Activated T-cell treated with anti-CD3 and anti-CD28 coated beads, Interleukin-2, amount 50 U/mL, for 72 hours (primary cell): ENCODE measurements at places on chromosomes 3 and 15. TPM values are rescaled to one million over a fixed set of nuclear protein-coding genes. Genes with fewer than 3 reads are reported as not detected.

DNA sequence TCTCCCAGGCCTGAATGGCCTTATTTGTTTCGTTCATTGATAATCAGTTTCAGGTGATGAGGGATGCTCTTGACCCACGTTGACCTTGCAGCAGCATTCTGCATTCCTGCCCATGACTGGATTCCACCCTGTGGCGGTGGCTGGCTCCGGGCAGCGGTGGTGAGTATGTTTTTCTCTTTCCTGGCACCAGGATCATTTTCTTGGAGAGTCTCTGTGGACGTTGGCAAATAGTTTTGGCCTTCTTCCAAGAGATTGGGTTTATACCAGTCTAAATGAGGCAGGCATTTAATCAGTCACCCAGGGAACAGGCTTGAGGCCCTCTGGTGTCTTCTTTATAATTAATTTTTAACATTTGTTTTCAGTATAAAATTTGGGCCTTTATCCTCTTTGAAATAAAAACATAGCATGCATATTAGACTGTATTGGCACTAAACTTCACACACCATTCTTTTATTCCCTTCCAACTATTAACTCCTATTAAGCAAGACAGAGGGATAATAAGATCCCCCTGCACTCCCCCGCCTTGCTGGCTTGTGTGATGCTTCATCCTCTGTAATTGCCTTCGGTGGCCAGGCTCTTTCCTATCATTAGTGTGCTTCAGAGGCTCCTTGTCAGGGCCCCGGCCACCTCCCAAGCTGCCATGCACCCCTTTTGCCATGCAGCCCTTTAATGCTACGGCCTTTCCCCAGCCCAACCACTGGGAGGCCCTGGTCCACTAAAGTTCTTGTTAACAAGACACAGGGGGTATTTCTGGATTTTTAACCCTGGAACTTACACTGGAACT lies 176.2 kb upstream of the TOPAZ1 start:
- no peak for DNase-seq

DNA sequence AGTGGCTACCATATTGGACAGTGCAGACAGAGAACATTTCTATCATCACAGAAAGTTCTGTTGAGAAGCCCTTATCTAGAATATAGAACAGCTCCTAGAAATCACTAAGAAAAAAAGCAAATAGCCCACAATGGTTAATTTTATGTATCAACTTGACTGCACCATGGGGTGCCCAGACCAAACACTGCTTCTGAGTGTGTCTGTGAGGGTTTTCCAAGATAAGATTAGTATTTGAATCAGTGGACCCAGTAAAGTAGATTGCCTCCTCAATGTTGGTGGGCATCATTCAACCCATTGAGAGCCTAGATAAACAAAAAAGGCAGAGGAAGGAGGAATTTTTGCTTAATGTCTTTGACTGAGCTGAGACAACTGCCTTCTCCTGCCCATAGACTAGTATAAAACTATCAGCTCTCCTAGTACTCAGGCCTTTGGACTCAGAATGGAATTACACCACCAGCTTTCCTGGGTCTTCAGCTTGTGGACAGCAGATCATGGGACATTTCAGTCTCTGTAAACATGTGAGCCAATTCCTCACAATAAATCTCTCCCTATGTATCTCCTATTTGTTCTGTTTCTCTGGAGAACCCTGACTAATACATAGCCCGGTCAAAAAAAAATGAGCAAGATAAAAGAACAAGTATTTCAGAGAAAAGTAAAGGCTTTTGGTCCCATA lies 55.9 kb upstream of the OXTR start:
- DNase-seq = no peak

Gene CADM2
- not detected for total RNA-seq

DNA sequence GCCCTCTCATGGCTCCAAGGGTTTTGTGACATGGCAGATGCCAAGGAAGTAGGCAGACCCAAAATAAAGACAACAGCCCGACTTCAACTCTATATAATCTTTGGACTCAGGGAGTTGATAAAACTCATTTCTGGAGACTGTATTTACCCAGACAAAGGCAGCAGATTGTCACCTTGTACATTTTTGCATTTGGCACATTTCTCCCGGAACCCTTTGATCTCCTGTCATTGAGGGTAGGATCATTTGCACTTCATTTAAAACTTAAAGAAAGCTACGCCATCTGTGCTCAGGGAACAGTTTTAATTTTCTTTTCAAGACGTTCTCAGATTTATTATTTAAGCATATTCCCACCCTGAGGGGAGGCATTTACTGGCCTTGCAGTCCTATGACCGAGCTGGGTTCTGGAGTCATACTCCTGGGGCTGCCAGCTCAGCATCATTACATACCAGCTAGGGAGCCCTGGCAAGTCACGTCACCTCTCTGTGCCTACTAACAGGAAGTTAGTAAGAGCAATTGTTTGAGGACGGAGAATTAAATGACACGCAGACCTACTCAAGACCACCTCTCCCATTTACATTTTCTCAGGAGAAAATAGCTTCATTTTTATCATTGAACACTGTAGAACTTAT lies 5.9 kb downstream of the CDCP1 start:
- DNase-seq = no peak

- DNase-seq = no peak
Measured at GRCh38 chr3:13613343-13614190, 64.6 kb downstream of the FBLN2 start.

DNA sequence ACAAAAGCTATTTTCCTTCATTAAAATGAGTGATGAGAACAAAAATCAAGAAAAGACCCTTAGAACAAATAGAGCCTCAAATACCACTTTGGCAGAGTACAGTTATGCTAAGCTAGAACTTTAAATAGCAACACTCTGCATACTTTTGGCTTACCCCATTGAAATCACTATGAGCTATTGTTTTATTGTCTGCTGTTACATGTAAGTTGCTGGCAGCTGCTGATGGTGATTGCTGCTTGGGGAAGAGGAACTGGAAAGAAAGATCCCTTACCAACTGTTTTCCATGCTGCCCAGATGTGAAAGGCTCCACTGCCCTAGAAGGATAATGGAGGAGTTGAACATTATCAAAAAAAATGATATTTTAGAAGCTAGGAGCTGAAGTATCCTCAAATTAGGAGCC lies 135.4 kb downstream of the SYNPR start:
- no peak for DNase-seq

Gene IMPDH2
- 562 TPM for total RNA-seq

Gene PLSCR5
- total RNA-seq = not detected

DNA sequence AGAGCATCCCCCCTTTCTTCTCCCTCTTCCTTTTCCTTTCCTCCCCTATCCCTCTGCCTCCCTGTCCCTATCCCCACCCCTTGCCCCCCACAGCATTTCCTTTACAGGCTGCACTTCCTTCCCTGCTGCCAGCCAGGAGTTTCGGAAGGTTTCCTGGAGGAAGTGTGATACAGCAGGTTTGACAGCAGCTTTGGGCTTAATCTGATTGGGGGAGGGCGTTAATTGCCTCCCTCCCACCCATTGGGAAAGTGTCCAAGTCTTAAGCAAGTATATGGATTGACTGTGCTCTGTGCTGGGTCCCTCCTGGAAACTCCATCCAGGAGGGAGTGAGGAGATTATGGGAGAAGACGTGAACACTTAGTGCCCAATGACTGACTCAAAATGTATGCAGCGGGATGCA lies 1.8 kb downstream of the SCAMP5 start:
- DNase-seq = no peak

- no peak for DNase-seq
Measured at GRCh38 chr15:57436961-57437360, 60.7 kb downstream of the CGNL1 start.

Gene PEX5L
- total RNA-seq = 0.23 TPM

DNA sequence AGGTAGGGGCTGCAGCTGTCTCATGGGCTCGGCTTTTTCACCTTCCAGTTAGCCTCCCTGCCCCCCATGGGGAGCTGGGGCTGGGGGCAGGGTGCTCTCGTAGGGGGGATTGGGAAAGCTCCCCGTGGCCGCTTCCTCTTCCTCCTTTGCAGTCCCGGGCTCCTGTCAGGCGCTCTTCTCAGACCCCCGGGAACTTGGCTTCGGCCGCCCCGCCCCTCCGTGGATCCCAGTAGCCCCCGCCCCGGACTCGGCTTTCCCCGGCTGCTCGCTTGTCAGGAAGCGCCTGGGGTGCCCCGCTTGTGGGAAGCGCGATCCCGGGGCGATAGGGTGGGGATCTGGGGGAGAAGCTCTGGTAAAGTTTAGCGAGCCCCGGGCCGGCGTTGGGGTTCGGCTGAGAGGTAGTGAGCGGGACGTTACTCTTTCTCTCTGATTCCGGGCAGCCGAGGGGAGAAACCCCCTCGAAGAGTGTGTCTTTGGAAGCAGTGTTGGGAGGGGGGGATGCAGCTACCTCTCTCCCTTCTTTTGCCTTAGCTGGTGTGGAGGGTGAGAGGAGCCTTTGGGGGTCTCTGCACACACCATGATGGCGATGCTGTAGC lies 611 bp downstream of the PIAS1 start:
- peak; percentile 51 for DNase-seq

GRCh38 chr15:39587096-39587721 lies 6.3 kb downstream of the THBS1 start:
- no peak for DNase-seq

DNA sequence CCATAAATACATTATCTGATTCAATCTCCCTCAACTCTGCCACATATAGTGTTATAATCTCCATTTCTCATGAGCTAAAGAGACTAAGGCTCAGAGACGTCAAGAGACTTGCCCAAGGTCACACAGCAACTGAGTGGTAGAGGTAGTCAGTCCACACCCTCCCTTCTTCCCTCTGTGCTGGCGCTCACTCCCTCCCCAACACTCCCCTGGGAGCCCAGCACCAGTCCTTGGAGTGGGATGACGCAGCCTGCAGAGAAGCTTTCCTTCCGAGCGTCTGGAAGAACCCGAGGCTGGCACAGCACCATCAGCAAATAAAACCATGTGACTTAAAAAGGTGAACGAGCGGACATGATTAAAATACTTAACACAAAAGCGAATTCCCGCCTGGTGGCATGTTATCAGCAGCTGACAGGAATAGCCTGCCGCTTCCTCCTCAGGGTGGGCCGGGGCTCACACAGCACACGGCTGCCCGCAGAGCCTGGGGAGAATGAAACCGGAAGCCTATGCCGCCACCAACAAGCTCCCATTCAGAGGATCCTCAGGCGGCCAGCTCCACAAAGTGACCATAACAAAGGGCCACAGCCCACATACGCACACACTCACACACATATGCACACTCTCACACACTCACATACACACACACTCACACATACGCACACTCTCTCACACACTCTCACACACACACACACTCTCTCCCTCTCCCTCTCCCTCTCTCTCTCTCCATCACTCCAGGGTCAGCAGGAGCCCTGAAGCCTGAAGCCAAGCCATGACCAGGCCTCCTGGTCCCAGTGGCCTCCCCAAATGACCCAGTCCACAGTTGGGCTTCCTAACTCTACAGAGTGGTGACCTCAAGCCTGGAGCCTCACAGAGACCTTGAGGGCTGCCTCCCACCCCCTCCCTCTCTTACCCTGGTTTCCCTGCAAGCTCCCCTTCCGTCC lies 120.5 kb downstream of the XXYLT1 start:
- peak; percentile 51 for DNase-seq

DNA sequence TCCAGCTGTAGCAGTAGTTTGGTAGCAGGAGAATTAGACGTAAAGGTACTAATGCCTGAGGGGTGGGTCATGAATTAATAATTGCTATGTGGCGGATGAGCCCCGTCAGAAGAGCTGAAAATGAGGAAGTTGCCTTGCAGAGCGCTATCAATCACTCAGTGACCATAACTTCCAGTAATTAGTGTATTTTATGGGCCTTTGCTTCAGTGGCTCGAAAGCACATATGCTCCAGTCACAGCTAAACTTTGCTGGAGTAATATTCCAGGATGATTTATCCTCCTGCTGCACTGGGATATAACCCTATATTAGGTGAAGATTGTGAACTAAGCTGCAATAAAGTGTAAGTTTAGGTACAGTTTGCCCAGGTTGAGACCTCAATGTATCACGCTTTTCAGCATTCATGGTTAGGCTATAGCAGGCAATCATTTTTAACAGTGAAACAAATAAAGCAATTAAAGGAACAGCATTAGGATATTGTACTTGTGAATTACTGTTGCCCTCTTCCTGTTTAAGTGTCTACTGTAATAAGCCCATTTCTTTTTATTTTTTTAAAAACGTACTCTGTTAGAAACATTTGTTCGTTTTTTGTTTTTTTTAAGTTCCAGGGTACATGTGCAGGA lies 104.6 kb upstream of the SKOR1 start:
- no peak for DNase-seq

Gene SLC35A5
- 24.8 TPM for total RNA-seq

GRCh38 chr3:140922634-140923033 lies 19.0 kb upstream of the SLC25A36 start:
- DNase-seq = no peak

Gene PCLAF
- total RNA-seq = 77.7 TPM

Gene SLC2A2
- total RNA-seq = not detected

DNA sequence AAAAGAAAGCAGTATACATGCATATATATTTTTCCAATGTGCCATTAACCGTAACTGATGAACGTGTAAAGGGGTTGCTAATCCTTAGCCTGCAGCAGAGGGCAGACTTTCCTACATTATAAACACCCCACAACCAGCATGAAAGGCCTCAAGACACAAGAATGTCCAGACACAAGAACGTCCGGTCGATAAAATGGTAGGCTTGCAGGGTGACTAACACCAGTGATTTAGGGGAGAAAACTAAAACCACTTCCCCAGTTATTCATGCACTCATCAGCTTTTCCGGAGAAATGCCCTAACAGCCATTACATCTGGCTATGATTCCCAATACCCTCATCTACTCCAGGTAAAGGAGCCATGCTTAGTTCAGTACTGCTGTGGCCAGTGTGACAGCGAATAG lies 57.4 kb downstream of the LRTM1 start:
- no peak for DNase-seq

GRCh38 chr3:11145888-11146287 lies 8.4 kb upstream of the HRH1 start:
- DNase-seq = no peak

- DNase-seq = no peak
Measured at GRCh38 chr3:133113927-133114597, 75.9 kb downstream of the TMEM108 start.

GRCh38 chr15:70097063-70097320 lies 725 bp downstream of the TLE3 start:
- no peak for DNase-seq

DNA sequence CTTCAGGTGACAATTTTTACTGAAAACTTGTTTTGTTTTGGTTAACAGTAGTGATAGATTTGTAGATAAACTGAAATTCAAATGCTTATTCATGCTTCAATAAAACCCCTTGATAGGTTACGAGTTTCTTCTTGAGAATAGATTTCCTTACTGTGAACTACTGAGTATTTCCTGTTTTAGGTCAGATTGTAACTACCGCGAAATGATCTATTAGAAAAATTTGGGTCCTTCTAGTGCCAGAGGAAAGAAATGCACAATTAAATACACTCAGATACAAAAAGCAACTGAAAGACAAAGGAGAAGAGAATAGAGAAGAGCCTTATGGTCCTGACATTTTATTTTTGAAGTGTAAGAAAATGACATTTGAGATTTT lies 251.7 kb upstream of the TBL1XR1 start:
- DNase-seq = no peak

Gene GOLGA8S
- 0.07 TPM for total RNA-seq

DNA sequence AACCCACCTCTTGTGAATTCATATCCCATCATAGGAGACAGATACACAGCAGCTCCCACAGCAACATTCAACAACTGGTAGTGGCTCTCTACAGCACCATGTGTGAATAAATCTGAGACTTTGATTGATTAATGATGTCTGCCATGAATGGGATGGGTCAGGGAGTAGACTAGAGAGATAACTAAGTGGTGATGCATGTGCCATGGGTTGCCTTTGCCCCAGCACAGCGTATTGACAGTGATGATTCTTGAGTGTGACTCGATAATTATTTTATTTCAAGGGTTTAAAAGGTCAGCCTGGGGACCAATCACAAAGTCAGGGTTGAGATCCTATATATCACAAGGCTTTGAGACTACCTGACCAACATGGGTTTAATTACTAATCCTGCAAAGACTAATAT lies 295.9 kb downstream of the PTPRG start:
- no peak for DNase-seq

Gene GOLGA6L7
- not detected for total RNA-seq
